ENCODE measurements at places on chromosomes 13 and 19. TPM values are rescaled to one million over a fixed set of nuclear protein-coding genes. Genes with fewer than 3 reads are reported as not detected.
A peak's percentile ranks its signal among the peaks of the same experiment; 100 is the strongest.

GRCh38 chr13:50509771-50510441 lies 333.6 kb downstream of the DLEU7 start:
- no peak for DNase-seq

DNA sequence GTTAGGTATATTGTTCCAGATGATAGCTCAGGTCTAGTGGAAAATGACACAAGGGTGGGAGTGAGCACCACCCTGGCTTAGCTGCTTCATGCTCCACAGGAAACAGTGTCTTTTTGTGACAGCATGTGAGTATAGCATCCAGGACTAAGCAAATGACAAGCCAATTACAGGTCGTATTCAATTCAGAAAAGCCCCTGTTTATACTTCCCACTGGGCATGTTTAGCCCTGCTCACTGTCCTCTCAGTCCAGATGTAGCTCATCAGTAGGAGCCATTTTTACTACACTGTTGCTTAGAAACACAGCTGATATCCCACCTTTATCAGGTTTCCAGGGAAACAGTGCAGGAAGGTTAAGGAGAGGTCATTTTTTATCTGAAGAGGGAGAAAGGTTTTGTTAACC lies 8.0 kb downstream of the ABHD13 start:
- DNase-seq, result no peak

DNA sequence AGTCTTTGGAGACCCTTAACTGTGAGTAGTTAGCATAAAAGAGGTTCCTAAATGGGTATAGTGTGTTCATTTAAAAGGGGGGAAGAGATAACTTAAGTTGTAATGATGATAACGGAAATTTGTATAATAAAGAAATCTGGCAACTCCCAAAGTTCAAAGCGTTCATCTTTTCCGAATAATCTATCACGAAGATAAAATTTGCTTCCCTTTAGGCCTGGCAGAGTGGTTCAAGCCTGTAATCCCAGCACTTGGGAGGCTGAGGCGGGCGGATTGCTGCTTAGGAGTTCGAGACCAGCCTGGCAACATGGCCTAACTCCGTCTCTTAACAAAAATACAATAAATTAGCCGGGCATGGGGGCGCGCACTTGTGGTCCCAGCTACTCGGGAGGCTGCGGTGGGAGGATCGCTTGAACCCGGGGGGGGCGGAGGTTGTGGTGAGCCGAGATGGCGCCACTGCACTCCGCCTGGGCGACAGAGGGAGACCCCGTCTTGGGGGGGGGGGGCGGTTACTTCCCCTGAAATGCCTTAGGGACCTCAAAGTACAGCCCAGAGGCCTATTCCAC lies 934 bp downstream of the N4BP2L2 start:
- peak; percentile 65 for DNase-seq

DNA sequence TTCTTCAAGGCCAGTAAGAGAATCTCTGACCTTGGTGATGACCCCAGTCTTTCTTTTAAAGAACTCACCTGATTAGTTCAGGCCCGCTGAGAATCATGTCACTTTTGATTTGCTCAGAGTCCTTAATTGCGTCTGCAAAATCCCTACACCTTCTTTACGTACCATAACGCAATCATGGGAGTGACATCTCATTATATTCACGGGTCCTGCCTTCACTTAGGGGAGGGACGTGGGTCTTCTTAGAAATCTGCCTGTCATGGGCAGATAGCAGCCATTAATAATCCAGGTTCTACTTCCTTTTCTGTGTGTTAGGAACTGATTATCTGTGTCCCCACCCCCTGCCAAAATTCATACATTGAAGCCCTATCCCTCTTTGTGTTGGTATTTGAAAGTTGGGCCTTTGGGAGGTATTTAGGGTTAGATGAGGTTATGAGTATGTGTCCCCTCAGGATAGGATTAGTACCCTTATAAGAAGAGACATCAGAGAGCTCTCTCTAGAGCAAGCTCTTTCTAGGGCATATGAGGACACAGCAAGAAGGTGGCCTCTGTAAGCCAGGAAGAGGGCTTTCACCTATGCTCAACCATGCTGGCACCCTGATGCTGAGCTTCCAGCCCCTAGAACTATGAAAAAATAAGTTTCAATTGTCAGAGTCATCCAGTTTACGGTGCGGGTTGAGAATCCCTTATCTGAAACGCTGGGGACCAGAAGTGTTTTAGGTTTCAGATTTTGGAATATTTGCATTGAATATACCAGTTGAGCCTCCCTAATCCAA lies 9.9 kb downstream of the TPP2 start:
- DNase-seq, result no peak

DNA sequence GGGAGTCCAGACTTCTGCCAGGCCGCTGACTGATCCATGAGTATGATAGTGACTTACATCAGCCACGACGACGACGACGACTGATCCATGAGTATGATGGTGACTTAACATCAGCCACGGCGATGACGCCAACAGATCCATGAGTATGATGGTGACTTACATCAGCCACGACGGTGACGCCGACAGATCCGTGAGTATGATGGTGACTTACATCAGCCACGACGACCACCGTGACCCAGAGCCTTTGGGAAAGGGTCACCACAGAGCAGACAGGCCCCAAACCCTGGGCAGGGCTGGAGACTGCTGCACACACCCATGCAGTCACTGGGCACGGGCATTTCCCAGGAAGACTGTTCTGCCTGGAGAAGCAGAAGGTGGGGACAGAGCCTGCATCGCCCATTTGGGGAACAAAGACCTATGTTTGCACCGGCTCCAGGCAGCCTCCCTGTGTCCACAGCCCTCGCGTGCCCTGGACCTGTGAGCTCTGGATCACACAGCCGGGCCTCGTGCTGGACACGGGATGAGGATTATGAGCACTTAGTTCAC lies 130.9 kb upstream of the SPACA7 start:
- DNase-seq, result no peak

DNA sequence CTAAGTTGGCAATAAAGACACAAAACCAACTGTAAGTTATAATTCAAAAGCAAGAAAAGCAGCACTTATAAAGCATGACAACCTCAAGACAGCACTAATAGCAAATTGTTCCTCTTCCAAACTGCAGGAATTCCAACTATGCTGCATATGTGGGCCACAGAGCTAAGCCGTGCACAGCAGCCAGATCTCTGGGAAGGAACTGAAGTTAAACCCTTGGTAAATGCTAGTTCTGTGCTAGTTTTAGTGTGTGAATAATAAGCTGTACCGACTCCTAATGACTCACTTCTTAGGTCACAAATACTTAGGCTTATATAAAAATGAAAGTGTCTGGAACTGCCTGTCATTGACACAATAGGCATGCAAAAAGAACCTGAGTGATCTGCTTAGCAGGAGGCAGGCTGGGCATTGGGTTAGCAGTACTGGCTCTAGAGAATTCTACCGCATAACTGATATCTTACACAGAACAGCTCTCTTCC lies 21.2 kb upstream of the GTF3A start:
- no peak for DNase-seq

DNA sequence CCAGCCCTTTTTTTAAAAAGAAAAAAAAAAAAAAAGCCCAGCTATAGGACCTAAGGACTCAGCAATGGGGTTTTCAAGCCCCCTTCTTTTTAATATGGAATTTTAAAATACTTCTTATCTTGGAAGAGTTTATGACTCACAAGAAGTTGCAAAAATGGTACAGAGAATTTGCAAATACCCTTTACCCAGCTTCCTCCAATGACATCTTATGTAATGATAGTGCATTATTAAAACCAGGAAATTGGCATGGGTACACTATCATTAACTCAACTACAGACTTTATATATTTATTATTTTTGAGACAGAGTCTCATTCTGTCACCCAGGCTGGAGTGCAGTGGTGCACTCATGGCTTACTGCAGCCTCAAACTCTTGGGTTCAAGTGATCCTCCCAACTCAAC lies 16.1 kb downstream of the TMEM38A start:
- DNase-seq, result no peak

- DNase-seq, result no peak
Observed at GRCh38 chr19:5645409-5645808, 22.5 kb downstream of the SAFB start.

DNA sequence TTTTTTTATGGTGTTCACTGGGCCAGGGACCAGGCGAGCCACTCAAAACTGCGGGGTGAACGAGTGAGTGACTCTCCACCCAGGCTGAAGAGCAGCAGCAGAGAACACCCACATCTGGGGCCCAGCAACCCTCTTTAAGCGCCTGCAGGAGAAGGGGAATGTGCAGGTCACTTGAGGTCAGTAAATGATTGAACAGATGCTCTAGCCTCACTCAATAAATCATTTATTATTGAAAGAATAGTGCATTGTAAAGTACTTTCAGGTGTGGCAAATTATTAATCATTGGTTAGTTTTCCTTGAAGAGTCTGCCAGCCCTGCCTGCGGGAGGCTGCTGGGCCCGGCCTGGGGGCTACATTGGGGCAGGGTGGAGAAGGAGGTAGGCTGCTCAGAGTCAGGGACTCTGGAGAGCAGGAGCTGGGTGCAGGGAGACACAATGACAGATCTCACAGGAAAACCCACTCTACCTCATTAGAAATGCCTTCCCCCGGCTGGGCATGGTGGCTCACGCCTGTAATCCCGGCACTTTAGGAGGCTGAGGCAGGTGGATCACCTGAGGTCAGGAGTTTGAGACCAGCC lies 42.5 kb downstream of the ABCC4 start:
- DNase-seq, result no peak

GRCh38 chr13:35530581-35530980 lies 54.1 kb upstream of the MAB21L1 start:
- DNase-seq, result no peak

GRCh38 chr13:107251341-107251740 lies 683.4 kb upstream of the ARGLU1 start:
- no peak for DNase-seq

DNA sequence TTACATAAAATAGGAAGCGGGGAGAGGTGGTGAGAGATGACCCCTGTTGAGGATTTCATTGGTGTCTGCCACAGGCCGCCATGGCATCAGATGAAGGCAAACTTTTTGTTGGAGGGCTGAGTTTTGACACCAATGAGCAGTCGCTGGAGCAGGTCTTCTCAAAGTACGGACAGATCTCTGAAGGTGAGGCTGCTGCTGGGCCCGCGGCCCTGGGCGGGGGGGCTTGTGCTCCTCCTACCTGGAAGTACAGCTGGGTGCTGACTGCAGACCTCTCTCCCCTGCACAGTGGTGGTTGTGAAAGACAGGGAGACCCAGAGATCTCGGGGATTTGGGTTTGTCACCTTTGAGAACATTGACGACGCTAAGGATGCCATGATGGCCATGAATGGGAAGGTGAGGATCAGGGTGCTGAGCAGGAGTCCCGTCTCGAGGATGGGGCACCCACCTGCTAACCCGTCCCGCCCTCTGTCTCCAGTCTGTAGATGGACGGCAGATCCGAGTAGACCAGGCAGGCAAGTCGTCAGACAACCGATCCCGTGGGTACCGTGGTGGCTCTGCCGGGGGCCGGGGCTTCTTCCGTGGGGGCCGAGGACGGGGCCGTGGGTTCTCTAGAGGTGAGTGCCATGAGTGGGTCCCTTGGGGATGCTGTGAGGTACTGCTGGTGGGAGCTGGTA lies 1.9 kb downstream of the CIRBP start:
- no peak for DNase-seq

DNA sequence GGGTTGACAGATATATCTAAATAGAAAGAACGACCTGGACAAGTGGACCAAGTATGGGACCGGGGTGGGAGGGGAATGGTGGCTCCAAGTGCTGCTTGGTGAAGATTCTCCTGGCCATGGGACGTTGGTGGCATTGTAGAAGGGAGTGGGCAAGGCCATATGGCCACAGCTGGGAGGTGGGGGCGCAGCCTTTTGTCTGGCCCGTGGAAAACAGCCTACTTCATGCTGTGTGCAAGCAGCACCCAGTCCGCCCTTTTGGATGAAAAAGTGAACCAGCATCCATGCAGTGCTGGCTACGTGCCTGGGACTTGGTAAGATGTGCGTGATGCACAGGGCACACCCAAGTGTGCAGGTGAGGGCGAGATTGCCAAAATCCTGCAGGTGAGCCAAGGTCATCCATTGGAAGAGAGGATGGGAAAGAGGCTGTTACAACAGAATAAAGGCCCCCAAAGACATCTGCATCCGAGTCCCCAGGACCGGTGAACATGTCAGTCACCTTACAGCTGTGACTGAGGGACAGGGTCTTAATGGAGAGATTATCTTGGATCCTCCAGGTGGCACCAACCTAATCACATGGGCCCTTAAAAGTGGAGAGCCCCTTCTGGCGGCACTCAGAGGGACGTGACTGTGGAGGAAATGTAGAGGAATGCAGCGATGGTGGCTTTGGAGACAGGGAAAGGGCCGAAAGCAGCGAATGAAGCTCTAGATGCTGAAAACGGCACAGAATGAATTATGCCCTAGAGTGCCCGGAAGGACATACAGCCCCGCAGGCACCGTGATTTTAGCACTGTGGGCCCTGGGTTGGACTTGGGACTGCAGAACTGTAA lies 40.8 kb downstream of the TEX29 start:
- no peak for DNase-seq

DNA sequence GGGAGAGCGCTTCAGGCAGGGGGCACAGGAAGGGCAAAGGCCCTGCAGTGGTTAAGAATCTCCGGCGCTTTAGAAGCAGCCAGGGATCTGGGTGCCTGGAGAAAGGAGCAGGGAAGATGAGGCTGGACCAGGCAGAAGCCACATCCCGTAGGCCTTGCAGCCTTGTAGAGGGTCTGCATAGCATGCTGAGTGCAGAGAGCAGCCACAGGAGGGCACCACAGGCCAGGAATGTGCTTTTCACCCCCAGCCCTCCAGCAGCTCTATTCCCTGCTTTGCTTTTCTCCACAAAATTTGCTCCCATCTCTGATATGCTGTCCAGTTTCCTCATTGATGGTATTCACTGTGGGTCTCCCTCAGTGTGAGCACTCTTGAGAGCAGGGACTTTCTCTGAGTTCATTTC lies 5.7 kb downstream of the WDR62 start:
- DNase-seq, result no peak

DNA sequence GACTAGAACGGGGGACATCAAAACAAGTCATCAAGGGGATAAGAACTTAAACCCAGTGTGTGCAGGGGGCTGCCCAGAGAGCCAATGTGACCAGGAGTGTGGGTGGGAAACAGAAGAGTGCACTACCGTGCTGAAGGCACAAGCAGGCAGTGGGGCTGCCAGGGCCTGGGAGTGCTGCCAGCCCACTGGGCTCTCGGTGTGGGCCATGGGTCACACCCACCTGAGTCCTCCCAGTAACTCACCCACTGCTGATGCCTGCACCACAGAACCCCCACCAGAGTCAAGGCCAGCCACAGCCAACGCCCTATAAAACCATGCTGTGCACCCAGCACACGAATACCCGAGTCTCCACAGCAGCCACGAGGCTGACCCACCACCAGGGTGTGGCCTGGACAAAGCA lies 8.5 kb downstream of the MED26 start:
- no peak for DNase-seq

Gene ADM5
- polyA plus RNA-seq, result 0.63 TPM

Gene UGGT2
- polyA plus RNA-seq, result 25.4 TPM

Gene FUT1
- not detected for polyA plus RNA-seq

Gene MAB21L1
- polyA plus RNA-seq, result not detected

Gene TEX101
- polyA plus RNA-seq, result not detected

Gene PGLYRP1
- not detected for polyA plus RNA-seq

Gene KLF5
- 26.2 TPM for polyA plus RNA-seq

Gene KIR2DL3
- not detected for polyA plus RNA-seq
